ENCODE measurements at places on chromosomes 2 and 18.

DNA sequence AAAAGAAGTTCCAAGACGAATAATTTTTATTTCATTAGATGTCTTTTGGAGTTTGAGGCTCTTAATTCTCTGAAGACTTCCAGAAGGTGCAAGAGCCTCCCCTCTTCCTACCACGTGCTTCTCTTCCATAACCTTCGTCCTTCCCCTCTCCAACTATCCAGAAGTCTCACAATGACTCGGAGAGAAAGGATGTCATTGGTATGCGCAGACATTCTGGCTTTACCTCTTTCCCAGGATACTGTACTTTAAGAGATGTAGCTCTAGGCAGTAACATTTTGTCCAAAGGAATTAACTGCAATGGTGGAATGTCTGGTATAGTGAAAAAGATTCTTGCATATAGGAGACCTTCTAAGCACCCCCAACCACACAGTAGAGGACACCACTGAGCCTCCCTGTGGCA is 249.0 kb upstream of the OSR1 start:
- no peak for DNase-seq

DNA sequence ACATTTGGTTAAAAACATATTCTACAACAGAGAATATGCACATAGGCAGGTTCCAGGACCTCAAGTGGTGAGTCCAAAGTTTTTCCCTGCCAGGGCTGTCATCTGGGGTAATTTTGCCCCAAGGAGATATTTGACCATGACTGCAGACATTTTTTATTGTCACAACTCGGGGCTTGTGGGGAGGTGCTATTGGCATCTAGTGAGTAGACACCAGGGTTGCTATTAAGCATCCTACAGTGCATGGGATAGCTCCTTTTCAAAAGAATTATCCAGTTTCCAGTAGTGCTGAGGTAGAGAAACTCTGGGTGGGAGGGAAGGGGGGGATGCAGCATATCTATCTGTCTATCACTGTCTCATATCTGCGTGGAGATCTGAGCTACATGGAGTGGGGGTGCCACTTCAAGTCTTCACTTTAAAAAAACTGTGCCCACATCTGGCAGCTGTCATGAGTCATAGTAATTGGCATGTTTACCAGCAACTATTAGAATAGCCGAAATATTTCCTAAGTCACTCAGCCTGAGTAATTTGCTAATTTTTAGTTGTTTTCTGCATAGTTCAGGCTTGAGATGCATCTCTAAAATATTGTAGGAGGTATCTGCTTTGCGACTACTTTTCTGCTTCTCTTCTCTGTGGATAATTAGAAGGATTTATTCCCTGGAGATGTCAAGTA is 254.0 kb upstream of the RBMS1 start:
- DNase-seq: no peak

DNA sequence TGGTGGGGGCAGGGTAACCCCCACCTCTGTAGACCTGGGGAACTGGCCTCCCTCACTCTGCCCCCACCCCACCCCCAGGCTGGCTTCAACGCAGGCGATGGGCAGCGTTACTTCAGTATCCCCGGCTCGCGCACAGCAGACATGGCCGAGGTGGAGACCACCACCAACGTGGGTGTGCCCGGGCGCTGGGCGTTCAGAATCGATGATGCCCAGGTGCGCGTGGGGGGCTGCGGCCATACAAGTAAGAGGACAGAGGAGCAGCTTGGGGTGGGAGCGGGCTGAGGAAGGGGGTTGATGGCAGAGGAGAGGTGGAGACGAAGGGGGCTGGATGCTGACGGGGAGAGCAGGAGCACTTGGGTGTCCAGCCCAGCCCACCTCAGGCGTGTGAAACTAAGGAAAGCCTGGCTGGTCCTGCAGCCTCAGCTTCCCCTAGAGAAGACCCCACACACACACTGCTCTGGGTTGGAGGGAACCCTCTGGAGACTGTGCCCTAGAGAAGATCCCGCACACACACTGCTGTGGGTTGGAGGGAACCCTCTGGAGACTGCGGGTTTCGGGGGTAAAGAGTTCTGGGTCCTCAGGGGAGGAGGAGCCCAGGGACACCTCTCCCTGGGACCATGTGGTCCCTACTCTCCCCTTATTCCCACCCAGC is 36.2 kb downstream of the SNED1 start:
- no peak for DNase-seq

DNA sequence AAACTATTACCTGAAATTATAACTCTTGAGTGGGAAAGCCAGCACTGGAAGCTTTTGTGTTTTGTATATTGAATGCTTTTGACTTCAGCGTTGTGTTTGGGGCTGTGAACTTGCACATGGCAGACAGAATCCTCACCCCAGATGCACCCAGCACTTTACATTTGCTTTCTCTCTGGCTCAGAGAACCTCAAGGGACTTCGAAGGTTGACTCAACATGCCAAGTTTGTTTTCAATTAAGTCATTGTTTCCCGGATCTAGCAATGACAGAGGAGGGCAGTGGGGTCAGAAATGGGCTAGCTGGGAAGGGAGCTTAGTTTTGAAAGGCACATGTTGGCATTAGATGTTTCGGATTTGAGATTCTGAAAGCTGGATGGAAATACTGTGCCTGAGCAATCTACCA is 22.4 kb downstream of the TET3 start:
- DNase-seq: no peak

DNA sequence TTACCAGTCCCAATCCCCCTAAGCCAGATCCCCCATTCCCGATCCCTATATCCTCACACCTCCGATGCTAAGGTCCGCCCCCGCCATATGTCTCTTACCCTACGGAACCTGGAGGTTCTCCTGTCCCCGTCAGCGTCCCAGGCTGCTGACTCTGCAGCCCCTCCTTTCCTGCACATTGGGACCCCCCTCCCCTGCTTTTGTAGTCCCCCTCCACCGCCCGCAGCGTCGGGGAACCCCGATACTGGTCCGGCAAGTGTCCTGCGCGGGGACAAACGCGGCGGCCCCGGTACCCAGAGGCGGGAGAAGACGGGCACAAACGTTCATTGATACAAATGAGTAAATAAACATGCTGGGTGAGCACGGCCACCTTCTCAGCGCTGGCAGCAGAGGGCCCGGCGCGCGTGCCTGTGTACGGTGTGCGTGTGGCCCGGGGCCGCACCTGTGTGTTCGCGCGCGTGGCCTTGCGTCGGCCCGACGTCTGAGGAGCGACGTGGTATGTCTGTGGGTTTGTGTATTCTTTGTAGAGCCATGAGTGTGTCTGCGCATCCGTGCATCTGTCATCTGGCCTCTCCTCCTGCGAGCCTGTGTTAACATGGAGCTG is 2.0 kb upstream of the CYP26B1 start:
- DNase-seq: no peak

DNA sequence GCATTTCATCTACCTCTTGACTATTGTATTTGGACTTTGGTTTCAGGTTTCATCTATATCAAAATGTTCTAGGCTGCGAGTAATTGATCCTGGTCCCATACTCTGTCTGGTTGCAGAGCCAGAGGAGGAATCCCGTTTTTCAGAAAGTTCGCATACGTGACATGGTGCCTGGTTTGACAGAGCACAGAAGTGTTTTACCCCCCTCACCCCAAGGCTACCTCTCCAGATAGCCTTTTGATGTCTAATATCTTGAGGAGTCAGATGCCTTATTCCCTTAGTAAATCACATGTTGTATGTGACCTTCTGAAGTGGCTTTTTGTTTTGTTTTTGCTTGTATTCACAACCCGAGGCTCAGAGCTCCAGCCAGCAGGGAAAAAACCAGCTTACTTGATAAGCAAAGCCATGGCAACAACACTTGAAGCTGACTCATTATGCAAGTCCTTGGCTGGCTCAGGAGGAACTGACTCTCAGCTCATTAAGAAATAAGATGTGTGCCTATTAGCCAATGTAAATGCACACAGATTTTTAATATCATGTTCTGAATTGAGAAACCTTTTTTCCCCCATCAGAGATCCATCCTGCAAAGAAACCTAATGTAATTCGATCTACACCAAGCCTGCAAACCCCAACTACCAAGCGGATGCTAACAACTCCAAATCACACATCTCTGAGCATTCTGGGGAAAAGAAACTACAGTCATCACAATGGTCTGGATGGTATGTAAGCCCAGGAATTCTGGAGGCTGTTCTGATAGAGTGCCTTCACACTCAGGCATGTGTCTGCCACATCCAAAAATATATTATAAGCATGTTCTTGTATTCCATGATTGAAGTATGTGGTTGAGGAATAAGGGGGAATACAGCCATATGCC is 41.4 kb downstream of the OXER1 start:
- DNase-seq: no peak

GRCh38 chr2:60158262-60158661 is 395.2 kb downstream of the BCL11A start:
- no peak for DNase-seq

- no peak for DNase-seq
These were observed 41.7 kb downstream of the MALT1 start for GRCh38 chr18:58712930-58713329.

DNA sequence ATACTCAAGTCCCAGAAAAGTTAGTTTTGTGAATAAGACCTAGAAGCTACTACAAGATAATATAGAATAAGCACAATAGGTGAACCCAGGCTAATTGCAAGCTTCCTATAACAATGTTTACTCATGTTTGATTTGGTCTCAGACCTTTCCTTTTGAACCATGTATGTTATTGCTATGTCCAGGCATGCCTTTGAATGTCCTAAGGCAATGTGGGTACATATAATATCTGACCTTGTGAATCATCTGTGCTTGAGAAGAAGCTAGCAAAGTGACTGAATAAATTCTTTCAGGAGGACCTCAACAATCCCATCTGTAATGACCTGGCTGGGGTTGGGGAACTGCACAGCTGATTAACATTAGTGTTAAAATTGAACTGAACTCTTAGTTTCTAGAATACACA is 1285.9 kb upstream of the CELF4 start:
- DNase-seq: no peak

GRCh38 chr2:215451012-215451756 is 15.3 kb upstream of the FN1 start:
- DNase-seq: no peak

DNA sequence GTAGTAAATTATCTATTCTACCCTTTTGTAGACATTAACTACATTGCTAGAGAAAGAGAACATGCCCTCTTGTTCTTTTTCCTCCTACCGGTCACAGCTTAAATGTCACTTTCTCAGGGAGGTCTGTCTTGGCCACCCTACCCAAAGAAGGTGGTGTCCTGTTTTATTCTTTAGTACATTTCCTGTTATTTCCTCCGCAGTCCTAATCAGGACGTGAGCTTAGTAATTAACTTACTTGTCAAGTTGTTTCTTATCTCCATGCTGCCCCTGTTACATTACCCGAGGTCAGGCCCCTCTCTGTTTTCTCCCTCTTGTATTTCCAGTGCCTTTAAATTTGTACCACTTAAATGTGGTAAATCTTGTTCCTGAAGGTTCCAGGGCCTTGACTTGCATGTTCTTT is 73.7 kb upstream of the RMDN2 start:
- DNase-seq: no peak

DNA sequence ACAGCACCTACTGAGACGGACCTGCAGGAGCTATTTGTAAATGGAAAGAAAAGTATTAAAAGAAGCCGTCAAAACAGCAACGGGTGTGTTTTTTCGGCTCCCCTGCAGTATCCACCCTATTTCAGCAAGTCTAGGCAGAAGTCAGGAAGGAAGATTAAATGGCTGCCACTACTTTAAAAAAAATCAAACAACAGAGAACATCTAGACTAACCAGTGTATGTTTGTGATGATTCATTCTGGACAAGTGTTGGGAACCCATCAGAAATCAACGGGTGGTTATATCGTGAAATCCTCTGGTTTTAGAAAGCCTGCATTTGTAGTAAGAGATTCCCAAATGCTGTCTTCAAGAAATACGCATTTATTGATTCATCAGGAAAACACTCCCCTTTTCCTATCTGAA is 9.0 kb downstream of the PMAIP1 start:
- DNase-seq: no peak

- DNase-seq: no peak
These were observed 64.0 kb upstream of the CTDP1 start for GRCh38 chr18:79615586-79615985.

DNA sequence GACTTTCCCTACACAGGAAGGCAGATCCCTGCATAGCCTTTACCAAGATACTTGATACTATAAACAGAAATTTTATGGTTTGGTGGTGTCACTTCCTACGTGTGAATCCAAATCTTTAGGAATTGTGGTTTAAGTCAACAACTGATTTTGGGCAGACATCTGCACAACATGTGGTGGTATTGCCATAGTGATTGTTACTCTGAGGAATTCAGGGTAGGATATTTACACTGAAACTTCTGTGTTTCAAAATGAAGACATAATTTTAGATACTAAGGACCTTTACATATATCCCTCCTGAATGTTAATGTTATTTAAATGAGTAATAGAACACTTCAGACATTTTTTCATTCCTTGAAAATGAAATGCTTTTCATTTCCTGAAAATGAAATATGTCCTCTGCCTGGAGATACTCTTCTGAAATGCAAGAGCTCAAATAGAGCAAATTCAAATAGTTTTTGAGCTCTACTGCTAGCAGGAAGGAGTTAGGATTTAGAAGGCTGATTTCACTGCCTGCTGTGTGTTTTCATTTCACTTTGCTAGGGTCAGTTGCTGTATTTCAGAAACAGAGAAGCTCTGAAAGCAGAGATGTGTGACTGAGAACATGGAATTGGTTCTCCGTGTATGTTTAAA is 77.2 kb downstream of the MDH1 start:
- DNase-seq: no peak

GRCh38 chr2:39725401-39725800 is 53.7 kb downstream of the THUMPD2 start:
- no peak for DNase-seq

- no peak for DNase-seq
These were observed 254.6 kb upstream of the ATP5MC3 start for GRCh38 chr2:175436076-175436475.

GRCh38 chr2:211055438-211055837 is 499.0 kb downstream of the CPS1 start:
- DNase-seq: no peak

DNA sequence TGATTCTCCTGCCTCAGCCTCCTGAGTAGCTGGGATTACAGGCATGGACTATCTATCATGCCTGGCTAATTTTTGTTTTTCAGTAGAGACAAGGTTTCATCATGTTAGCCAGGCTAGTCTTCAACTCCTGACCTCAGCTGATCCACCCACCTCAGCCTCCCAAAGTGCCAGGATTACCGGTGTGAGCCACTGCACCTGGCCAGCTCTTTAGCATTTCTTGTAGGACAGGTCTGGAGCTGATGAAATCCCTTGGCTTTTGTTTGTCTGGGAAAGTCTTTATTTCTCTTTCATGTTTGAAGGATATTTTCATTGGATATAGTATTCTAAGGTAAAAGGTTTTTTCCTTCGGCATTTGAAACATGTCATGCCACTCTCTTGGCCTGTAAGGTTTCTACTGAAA is 20.2 kb downstream of the VPS54 start:
- DNase-seq: no peak

DNA sequence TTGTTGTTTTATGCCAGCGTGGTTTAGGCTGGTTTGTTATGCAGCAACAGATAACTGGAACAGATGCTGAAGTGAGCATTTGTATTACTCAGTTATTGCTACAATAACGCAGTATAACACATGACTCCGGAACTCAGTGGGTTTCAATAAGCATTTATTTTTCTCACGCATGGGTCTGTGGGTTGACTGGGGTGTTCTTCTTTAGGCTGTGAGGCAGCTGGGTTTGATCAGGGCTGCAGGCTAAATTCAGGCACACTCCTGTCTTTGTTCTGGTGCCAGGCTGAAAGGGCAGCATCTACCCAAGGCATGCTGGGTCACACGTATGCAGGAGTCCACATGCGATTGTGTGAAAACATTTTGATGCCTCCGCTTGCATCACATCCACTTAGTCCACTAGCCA is 3.8 kb upstream of the SLC1A4 start:
- DNase-seq: no peak

All from central memory CD4-positive, alpha-beta T cell (primary cell).